ENCODE measurements at places on chromosomes 2 and 18.

- DNase-seq = no peak
Measured at GRCh38 chr18:79538635-79539034, 141.0 kb upstream of the CTDP1 start.

DNA sequence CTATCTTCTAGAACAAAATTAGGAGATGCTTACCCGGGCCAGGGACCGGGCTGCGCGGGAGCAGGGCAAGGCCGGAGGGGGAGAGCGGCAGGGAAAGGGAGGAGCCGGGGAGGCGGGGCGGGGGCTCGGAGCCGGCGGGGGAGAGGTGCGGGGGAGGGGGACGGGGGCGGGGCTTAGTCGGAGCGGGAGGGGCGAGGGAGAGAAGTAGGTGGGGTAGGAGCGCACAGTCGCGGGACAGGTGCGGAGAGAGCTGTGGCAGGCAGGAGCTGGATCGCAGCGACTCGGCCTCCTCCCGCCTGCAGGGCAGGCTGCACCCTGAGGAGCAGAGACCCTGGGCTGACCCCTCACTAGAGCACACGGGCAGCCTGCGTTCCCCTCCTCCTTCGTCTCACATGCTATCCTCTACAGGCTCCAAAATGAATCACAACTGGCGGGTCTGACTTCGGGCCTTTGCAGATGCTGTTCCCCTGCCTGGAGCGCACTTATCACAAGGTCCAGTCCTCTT, 290.3 kb downstream of the CELF4 start:
- no peak for DNase-seq

DNA sequence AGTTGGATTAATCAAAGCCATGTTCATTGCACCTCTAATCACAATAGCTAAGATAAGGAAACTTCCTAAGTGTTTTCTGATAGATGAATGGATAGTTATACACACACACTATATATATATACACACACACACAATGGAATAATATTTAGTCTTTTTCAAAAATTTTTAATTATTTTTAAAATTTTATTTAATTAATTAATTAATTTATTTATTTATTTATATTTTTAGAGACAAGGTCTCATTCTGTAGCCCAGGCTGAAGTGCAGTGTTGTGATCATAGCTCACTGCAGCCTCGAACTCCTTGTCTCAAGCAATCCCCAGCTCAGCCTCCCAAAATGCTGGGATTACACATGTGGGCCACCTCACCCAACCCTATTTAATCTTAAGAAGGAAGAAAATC, 481.0 kb upstream of the TNP1 start:
- DNase-seq = no peak

DNA sequence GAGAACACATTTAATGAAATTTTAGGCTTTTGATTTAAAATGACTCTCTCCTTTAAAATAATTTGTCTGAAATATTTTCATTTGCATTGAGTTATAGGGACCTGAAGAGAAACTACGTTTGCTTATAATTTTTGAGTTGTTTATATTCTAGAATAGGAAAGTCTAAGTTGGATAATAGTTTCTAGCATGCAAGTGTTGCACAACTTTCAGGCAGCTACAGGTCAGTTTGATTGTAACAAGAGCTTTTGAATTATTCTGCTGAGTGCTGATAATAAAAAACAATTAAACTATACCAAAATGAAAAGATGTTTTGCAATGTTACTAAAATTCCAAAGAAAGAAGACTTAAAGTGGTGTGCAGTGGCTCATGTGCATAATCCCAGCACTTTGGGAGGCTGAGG, 71.0 kb downstream of the PDE1A start:
- DNase-seq = no peak

DNA sequence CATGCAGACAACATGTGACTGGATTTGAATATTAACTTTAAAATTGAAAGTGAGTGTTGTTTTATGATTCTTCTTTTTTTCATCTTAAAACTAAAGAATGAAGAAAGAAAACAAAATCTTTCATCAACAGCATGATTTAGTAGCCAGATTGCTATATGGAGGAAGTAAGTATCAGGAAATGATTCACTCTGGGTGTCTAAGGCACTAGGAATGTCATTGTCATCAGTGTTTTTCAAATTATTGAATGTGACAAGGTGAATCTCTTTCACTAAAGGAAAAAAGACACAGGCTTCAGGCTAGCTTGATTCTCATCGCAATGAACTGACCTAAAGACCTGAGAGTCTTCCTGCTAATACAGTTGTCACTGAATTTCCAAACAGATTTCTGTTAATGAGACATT, 430.1 kb downstream of the FBXO15 start:
- DNase-seq = no peak

GRCh38 chr2:242085941-242086621, 216.6 kb downstream of the RTP5 start:
- DNase-seq = peak; percentile 55

- DNase-seq = no peak
Measured at GRCh38 chr2:206988884-206989283, 49.6 kb downstream of the CPO start.

- DNase-seq = no peak
Measured at GRCh38 chr18:23504720-23505119, 1.4 kb downstream of the RMC1 start.

- DNase-seq = no peak
Measured at GRCh38 chr2:231597627-231598026, 5.0 kb downstream of the TEX44 start.

GRCh38 chr2:98564541-98565132, 43.7 kb downstream of the COA5 start:
- no peak for DNase-seq

DNA sequence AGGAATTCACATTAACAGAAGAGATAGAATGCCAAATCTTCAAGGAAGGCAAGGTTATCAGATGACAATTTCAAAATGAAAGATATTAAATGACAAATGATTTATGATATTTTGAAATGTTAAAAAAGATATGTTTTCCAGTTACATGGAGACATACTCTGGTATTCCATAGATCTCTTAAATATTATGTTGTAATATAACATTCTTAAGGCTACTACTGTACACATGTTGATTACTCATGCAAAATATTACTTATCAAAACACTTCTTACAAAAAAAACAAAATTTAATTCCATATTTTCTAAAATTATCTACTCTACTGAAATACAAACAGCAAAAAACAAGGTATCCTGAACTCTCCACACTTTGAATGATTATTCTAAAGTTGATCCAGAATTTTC, 22.9 kb downstream of the RTTN start:
- no peak for DNase-seq

DNA sequence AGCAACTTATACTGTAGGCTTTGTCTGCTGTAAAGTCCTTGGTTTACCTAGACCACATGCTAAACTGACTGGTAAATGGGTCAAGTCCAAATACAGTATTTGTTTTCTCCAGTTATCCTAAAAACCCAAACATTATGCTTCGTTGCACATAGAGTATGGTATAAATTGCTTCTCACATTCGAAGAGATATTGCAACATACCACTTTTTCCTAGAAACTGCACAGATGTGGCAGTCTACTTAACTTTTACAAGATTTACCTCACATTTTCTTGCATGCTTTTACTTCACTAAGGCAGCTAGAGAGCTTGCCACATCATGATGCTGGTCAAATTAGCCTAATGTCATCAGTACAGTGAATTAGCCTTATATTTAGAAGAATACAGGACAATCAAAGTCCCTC, 66.0 kb upstream of the SCN7A start:
- DNase-seq = no peak

DNA sequence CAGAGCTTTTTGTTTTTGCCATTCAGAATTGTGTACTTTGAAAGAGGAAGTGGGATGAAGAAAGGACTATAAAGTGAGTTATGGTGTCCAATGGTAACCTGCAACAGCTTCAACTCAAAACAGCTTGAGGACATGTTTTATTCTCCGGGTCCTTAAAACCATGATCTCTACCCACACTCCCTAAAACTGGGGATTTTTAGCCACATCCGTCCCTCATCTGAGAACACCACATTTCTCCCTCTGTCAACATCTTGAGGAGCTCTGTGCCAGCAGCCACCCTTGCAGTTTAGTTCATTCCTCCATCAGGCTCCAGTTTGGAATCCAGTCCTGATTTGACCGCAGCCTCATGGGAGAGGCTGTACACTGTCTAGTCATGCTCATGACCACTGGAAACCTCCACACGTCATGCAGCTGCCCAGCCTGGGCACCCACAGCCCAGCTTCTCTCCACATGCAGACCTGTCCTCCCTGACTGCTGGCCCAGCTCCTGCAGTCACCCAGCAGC, 62.6 kb downstream of the C18orf63 start:
- no peak for DNase-seq

- no peak for DNase-seq
Measured at GRCh38 chr2:153232464-153232863, 246.1 kb downstream of the RPRM start.

GRCh38 chr2:220696280-220696669, 875.8 kb downstream of the EPHA4 start:
- DNase-seq = no peak

DNA sequence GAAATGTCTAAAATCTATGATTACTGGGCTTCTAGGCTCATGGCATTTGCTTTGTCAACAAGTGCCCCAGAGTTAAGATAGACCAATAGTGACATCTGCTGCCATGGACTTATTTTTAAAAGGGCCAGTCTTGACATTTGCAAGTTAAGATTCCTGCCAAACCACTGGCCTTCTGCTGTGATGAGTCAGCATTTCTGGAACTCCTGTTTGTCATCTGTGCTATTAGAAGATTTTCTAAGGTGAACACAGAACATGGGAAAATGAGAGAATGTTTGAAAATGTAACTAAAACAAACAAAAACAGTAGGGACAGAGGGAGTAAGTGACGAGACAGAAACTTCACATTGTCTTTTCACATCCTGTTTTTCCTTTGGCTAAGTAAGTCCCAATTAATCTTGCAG, 93.7 kb upstream of the WDR75 start:
- DNase-seq = no peak

GRCh38 chr2:226869371-226869770, 33.5 kb downstream of the RHBDD1 start:
- no peak for DNase-seq

DNA sequence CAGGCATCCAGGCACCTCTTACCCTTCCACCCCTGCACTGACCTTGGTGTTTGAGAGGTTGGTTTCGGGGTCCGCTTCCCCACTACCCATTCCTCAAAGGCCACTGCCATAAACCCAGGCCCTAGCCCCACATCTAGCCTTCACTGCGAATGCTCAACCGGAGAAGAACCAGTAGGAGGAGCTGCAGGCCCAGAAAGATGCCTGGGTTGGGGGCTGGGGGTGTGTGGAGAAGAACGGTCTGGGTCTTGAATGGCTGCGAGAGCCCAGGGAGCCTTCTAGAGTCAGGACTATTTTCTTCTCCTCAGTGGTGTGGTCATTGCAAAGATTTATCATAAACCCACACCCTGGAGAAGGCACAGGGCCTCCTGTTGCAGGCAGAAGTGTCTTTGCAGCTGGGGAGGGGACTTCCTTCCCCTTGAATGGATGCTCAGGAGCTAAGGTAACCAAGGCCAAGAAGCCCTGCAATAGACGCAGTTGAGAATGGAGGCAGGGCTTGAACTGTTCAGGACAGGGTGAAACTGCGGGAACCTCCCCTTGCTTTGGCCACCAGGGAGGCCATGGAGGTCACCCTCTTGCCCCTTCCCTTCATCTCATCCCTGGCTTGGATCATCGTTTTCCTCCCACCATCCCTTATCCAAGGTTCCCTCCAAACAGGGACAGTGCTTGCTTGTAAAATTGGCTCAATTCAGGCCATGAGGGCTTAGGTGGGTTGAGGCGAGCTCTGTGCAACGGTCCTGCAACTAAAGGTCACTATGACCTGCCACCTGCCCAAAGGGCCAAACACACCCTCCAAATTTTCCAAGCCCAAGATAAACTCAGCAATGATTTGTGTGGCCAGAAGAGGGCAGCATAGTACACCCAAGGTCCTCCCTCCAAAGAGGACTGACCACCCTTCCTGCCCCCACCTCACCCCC, 20.9 kb downstream of the THNSL2 start:
- no peak for DNase-seq

Measured in KG1 (cell line).